Renal pelvis (tissue), 12 donors: ENCODE measurements at places on chromosomes 6 and 20. TPM values are rescaled to one million over a fixed set of nuclear protein-coding genes. Genes with fewer than 3 reads are reported as not detected.
A peak's percentile ranks its signal among the peaks of the same experiment; 100 is the strongest.

GRCh38 chr20:44858606-44859360, 26.7 kb upstream of the YWHAB start:
- DNase-seq = peak; percentile 31

Gene EBF4
- 36.8 TPM for polyA plus RNA-seq

- DNase-seq = no peak
These were observed 149.6 kb downstream of the CDH26 start for GRCh38 chr20:60107621-60108390.

Gene GLP1R
- polyA plus RNA-seq = 0.94 TPM

DNA sequence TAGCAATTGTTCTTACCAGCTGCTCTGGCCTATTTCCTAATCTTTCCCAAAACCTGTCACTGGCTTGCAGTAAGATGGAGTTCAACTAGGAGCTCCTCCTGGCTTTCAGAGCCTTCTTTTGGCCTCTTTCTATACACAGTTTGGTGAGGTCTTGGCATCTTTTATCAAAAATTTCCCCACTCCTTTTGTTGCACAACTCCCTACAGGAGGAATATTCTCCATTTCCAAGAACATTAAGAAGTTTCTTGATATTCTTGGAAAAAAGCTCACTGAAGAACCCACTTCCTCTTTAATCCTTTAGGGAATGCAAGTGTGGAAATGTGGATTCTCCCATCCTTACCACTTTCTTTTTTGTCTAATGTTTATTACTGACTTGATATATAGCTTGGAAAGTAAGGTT, 171.3 kb upstream of the KCNK16 start:
- no peak for DNase-seq

DNA sequence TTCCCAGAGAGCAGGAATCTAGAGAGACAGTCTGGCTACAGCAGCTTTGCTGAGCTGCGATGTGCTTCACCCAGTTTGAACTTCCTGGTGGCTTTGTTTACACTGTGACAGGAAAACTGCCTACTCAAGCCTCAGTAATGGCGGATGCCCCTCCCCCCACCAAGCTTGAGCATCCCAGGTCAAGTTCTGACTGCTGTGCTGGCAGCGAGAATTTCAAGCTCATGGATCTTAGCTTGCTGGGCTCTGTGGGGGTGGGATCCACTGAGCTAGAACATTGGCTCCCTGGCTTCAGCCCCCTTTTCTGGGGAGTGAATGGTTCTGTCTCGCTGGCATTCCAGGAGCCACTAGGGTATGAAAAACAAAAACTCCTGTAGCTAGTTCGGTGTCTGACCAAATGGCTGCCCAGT, 91.0 kb upstream of the ESR1 start:
- peak; percentile 28 for DNase-seq

DNA sequence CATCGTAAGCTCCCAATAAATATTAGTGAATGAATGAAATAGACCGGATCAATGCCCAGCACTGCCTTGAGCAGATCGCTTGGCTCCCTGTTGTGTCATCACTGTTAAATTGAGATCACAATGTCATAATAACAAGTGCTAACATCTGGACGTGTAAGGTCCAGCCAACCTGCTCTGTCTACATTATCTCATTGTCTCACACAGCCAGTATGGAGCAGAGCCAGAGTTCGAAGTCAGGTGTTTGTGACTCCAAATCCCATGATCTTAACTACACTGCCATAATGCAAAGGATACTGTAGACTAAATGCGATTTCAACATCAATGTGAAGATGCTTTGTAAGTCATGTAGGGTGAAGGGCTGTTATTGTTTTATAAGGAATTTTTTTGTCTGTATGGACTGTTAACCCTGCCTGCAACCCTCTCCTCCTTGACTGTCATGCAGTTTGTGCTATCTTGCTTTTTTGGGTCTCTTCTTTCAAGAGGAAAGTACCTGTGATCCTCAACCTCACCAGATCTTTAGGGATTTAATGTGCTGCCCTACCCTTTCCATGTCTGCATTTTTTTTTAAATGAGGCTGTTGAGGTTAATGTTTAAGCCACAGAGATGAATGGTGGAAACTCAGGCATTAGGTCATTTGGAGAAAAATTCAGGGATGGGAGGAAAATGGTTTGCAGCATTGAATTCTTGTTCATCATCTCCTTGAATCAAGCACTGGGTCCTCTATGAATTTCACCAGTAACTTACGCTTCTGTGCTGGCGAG, 49.0 kb upstream of the OCSTAMP start:
- no peak for DNase-seq
